ENCODE measurements at places on chromosomes 13 and 19.

GRCh38 chr13:51922771-51923480, 61.2 kb downstream of the CCDC70 start:
- no peak for DNase-seq

- no peak for DNase-seq
Observed at GRCh38 chr19:33471111-33471996, 50.2 kb downstream of the PEPD start.

DNA sequence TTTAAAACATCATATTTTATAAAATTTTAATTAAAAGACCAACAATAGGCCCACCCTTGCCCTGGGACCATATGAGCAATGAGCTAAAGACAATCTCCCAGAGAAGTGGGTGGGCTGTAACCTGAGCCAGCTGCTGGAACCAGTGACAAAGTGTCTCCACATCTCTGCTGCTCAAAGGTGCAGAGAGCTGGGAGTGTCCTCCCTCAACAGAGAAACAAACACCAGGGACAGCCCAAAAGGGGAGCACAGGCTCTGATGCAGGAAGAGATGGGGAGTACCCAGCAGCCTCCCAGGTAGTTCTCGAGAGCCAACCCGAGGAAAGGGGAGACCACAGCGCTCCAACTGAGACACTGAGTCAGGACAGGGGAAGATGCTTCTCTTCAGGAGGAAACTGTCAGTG, 39.1 kb downstream of the DOCK9 start:
- DNase-seq = no peak

DNA sequence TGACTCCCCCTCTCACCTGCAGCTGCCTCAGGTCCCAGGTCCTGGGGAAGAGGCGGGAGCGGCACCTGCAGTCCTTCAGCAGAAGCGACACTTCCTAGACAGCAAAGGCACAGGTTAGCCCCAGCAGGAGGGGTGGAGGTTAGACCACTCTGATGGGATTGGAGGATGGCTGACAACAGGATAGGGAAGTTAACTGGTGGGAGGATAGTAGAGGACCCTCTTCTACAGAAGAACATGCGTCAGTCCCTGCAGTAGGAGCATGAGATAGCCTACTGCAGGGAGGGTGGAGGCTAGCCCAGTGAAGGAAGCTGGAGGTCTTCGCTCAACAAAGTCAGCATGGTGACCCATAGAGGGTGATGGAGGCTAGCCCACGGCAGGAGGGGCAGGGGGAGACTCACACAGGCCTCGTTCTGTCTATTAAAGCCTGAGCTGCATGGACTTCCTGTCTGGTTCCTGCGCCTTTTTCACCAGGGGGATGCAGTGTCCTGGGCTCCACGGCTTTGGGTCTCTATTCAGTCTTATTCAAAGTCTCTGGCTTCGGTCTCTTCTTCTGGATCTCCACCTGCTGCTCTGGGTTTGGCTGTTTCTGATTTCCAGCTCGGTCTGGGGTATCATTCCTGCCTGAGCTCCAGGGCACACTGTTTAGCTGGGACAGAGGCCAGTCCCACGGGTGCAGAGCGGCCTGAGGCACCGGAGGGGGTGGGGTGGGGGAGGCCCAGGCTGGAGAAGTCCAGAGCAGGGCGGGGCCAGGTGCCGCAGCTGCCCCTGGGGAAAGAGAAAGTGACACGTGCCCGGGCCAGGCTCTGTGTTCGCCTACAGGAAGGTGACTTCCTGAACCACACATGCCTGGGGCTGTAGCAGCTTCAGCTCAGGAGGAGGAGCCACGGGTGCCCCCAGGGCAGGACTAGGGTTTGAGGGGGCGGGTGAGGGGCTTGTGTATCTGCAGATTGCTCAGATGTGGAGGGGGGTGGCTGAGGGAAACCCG, 7.3 kb downstream of the IFNL3 start:
- no peak for DNase-seq

DNA sequence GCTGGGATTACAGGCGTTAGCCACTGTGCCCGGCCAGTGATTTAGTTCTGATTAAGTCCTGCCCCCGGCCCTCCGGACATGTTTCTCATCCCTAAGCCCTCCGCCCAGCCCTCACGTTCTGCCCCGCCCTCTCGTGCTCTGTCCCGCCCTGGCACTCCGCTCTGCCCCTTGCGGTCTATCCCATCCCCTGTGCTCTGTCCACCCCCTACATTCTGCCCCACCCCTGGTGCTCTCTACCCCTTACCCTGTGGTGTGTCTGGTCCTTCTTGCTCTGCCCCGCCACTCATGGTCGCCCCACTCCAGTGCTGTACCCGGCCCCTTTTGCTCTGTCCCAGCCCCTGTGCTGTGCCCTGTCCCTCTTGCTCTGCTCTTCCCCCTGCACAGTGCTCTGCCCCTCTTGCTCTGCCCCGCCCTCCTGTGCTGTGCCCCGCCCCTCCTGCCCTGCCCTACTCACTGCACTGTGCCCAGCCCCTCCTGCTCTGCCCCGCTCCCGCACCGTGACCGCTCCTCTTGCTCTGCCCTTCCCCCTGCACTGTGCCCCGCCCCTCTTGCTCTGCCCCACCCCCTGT, 3.0 kb downstream of the GTPBP3 start:
- DNase-seq = no peak

DNA sequence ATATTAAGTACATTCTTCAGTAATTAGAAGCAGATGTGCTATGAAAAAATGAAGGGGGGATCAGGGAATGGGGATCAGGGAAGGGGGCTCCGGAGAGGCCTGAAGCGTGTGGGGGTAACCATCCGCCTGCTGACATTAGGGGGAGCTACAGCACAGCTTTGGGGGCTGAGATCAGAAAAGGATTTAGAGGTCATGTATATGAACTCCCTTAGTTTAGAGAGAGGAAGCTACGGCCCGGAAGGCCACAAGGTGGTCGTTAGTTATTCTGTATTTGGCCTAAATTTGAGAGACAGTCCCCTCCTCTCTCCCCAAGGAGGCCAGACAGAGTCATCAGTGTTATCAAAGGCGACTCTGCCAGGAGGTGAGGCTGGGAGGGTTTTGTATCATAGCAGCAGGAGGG, 99.0 kb downstream of the TM9SF2 start:
- DNase-seq = no peak

DNA sequence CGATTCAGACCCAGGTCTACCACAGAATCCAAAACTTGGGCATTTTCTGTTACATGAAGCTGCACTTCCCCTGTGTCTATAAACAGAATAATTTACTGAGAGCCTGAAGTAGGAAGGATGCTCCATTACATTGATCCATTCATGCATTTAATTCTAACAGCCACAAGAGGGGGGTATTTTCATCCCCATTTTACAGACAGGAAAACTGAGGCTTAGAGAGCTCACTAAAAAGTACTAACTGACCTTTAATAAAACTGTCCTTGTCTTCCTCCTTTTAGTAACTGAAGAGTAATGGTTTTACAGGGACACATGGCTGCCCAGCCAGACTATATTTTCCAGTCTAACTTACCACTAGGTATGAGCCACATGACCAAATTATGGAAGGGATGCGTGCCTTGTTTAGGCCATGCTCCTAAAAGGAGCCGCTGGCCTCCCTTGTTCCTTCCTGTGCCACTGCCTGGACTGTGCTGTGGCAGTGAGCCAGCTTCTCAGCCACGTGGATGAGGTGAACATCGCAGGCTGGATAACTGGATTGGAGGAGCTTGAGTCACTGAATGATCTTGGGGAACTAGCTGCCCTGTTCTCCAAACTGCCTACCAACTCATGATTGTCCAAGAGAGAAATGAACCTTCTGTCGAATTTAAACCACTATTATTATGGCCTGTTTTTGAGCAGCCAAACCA, 108.3 kb downstream of the DOCK9 start:
- no peak for DNase-seq

GRCh38 chr19:19651076-19651475, 7.6 kb upstream of the GMIP start:
- no peak for DNase-seq

DNA sequence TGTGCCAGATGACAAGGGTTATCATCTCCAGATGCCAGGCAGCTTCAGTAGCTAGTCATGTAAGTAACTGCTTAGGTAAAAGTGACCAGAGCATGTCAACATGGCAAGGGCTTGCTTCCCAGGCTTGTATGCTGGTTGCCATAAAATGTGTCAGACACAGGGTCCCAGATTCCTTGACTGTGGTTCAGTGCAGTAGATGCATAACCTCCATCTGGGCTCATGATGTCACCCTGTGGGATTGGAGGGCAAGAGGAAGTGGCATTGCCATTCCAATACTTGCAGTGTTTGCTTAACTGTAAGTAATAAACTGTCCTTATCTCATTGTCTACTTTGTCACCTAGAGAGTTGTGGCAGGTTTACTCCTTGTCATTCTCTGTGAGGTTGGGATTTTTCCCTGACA, 226.8 kb downstream of the PCDH17 start:
- DNase-seq = no peak

- DNase-seq = no peak
Observed at GRCh38 chr13:110989331-110989730, 74.5 kb upstream of the ANKRD10 start.

DNA sequence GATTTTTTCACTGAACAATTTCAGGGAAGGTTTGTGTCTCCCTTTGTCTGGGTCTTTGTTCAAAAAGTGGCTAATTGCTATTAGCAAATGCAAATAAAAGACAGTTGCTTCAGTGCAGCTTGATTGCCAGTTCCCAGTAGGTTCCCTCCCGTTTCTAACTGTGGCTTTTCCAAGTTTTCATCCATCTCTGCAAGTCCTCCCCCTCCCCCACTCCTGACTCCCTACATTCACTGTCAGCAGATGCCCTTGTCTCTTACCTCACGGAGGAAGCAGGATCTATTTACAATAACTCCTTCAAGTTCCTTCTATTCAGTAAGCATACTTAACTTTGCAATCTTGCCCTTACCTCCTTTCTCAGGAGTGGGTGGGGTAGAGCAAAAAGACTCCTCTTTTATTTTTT, 55.4 kb upstream of the SCEL start:
- DNase-seq = no peak

- DNase-seq = no peak
Observed at GRCh38 chr19:28075229-28075628, 1137.7 kb downstream of the UQCRFS1 start.

GRCh38 chr13:84238381-84238780, 356.1 kb upstream of the SLITRK1 start:
- no peak for DNase-seq

DNA sequence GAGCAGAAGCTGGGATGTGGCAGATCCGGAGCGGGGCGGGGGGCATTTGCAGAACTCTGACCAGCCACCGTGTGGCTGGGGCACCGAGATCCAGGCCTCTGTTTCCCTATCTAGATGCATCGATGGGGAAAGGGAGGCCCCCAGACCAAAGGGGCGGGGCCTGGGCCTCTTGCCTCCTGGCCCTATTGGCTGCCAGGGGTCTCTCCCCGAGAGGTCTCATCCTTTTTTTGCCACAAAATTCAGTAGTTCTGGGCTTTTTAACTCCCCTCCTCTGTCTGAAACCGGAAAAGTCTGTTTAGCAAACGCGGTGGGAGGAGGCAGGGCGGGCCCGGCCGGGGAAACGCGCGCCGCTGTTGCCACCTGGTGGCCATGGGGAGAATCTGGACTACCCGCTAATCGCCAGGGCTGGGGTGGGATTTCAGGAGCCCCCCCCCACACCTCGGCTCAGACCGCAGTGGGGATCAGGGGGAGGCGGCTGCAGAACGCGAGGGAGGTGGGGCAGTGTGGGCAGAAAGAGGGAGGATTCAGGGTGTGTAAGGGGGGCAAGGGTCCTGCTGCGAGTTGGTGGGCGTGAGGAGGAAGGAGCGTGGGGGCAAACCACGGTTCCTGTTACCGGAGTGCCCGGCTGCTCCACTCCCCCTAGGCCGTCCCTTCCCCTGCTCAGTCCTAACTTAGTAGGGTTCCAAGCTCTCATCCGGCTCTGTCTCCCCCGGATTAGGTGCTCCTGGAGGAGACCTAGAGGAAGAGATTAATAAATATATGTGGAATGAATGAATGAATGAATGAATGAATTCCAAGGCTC, 28.3 kb downstream of the IL12RB1 start:
- peak; percentile 53 for DNase-seq

DNA sequence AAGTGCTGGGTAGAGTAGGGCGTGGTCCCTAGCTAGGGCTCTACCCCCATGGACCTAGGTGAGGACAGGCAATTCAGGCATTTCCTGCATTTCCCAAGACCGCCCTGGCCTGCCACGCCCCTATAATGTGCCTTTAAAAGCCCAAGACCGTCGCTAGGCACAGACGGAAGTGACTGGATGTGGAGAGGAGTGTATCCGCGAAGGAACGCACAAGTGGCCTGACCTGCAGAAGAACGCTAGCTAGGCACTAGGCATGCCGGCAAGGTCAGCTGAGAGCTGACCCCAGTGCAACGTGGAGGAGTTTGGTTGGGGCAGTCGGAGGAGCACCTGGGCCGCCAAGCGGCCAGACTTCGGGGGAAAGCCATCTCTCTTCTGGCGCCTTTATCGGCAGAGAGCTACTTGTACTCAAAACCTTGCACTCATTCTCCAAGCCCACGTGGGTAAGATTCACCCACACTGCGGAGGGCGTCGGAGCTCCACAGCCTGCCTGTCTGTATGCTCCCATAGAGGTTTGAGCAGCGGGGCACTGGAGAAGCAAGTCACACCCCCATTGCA, 370.0 kb downstream of the FGF9 start:
- DNase-seq = no peak

DNA sequence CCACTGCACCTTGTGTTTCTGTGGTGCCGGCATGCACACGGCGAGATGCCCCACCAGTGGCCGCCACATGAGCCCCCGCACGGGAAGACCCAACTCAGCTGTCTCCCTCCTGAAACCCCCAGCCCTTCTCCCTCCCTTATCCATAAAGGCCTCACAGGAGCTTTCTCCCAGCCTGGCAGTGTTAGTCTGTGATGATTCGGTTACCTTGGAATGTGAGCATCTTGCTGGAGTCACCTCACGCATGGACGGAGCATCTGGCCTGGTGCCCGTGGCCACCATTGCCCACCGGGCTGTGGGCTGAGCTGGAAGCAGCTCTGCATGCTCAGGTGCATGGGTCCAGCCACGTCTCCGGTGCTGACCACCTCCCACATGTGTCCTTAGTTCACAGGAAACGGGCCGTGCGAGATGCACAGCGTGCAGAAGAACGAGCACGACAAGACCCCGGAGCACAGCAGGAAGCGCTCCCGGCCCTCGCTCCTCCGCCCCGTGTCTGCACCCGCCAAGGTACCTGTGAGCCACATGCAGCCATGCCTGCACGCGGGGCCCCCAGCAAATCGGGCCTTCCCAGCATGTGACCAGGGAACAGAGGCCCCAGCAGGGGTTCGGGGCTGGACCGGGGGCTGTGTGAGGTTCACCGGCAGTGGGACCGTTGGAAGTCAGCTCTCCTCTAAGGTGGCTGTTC, 22.0 kb downstream of the SIN3B start:
- DNase-seq = no peak

GRCh38 chr13:69363360-69363759, 744.3 kb upstream of the ATXN8OS start:
- no peak for DNase-seq

DNA sequence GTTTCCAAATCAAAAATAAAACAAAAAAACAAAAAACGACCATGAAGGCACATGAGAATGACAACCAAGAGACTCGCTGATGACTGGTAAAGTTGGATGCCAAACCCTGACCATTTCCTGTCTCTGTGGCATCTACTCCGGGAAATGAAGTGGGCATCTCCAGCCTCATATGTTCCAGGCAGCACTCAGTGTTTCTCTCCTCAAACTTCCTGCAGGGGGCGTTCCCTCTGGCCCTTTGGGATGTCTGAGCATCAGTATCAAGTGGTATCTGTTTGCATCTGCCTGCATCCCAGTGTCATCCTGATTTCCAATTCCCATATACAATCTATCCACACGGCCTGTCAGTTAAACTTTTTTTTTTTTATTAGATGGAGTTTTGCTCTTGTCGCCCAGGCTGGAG, 9.8 kb upstream of the SIGLEC12 start:
- DNase-seq = no peak
